NCI-H460 (cell line): ENCODE measurements at places on chromosomes 7 and 10.

DNA sequence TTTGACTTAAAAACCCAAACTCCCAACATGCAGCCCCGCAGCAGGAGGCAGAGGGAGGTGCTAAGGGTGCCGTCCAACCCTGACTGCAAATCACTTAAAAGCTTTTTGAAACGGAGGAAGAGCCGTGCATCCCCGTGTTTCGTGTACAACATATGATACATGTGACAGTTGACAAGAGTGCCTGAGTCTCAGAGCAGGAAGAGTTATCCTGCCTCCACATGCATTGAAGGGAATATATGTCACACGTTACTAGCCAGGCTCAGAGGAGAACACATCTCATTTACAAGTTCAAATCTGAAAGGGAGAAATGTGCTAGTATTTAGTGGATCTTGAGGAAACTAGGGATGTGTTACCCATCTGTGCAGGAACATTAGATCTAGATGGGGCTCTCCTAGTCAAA is 69.9 kb downstream of the SDK1 start:
- DNase-seq: no peak

DNA sequence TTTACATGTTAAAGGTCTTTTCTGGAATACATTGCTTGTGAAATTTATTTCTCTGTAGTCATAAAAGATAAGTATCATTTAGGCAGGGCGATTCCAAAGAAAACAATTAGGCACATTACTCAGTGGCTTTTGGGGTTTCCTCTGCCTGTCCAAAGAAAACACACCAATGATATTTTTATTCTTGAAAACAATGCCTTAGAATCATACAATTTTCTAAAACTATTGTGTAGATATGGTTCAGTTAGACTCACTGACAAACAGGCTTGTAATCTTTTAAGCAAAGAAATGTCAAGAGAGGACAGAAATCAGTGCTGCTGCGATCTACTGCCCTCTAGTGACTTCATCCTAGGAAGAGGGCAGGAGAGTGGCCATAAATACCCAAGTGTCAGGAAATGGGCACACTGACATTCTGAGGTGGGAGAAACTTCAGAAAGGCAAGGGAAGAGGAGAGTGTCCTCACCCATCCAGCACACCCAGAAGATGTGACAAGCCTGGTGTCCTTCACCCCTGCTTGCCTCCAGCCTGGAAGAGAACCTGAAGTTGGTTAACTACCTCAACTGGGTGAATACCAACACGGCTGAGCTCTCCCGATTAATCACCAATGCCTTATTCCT is 120.5 kb downstream of the GALNT11 start:
- peak; percentile 30 for DNase-seq

DNA sequence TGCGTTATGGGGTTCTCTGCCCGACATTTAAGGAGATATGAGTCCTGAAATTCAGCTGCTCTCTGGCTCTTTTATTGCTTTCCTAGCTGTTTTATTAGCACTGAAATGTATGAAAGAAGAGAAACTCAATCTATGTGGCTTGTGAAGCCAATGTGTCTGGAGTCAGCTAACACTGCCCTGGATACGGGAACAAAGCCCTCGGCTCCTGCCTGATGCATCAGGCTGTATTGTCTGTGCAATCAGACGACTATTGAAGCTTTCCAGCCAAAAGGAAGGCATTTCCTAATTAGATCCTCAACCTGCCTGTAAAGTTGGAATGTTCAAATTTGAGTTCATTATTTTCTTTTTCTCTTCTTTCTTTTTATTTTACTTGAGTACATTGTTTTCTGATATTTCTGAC is 22.0 kb upstream of the TM9SF3 start:
- DNase-seq: no peak

DNA sequence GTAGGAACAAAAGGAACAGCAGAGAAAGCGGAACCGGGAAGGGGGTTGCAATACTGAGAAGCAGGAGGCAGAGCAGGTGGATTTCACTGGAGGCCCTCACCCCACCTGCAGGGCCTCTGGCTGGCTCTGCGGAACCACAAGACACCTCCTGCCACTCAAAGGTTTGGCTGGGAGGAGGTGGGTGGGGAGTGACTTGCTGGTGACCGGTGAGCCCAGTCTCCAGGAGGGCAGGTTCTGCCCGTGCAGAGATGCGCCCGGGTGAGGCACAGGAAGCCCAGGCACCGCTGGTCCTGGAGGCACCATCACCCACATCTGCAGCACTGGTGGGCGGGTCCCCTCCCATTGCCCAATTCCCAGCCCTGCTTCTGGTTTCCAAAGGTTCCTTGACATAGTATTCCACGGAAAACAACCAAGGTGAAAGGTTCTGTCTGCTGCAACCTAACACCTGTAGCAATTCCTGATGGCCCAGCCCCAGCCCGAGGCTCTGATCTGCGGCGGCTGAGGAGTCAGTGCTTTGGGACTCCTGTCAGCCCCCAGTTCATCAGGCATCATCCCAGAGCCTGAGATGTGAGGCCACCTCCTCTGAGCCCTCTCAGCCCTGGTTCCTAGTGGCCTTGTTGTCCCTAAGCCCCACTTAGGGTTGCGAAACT is 64.4 kb downstream of the CALML3 start:
- no peak for DNase-seq

DNA sequence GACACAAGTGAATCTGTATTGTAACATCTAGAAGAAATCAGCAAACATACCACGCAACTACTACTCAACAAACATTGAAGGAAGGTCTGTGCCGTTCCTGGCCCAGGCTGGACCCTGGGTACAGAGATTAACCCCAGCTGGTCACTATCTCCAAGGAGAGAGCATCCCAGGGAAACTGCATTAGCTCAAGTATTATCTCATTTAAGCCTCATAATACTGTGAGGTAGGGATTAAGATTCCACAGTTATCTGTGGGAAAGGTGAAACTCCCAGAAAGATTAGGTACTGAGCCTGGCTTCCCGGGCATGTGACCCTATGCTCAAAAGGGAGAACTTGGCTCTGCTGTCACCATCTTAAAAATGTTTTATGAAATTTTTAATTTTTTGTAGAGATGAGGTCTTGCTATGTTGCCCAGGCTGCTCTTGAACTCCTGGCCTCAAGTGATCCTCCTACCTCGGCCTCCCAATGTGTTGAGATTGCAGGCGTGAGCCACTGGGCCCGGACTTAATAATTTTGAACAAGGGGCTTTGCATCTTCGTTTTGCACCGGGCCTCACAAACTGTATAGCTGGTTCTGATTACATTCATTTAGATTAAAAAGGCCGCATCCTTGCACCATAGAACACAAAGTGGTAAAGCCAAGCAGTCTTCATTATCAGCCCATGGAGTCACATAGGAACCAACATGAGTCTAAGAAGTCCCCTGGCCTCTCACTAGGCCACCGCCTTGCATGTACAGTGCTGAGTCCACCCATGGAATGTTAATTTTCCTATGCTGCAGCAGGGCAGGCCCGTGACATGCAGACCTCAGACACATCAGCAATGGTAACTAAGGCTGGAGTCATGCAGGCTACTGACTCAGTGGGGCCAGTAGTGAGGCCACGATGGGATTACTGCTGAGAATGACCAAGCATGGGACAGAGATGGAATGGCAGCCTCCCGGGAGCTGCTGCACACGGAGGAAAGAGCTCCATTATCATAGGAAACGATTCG is 5.5 kb upstream of the CTBP2 start:
- DNase-seq: no peak

GRCh38 chr7:43405948-43406347 is 177.0 kb upstream of the STK17A start:
- no peak for DNase-seq

- no peak for DNase-seq
Observed at GRCh38 chr7:140074780-140075179, 12.0 kb upstream of the PARP12 start.

DNA sequence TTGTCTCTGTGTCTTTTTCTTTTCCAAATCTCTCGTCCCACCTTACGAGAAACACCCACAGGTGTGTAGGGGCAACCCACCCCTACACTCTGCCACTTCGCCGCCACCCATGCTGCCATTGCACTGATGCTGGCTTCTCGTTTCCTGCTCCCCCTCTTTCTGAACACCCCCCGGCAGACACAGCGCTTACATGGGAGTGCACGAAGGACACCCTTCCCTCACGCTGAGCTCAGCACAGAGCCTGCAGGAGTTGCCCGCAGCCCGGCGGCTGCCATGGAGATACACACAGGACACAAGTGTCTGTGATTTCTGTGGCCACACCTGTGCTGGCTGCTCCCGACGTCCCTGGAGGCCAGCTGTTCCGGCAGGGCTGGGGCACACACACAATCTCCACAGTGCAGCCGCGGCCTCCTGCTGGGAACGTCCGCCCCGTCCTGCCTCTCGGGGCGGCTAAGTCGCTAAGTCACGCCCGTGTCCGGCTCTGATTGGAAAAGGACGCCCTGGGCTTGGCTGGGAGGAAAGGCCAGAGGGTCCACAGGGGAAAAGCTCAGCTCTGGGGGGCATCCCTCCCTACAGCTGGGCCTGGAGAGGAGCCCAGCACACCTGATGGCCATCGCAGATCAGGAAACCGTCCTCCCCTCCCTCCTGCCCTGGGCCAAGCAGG is 349.8 kb downstream of the PTPRN2 start:
- DNase-seq: no peak

GRCh38 chr7:77757589-77757988 is 40.6 kb downstream of the TMEM60 start:
- DNase-seq: no peak

- no peak for DNase-seq
Observed at GRCh38 chr7:2843191-2843685, 870 bp downstream of the GNA12 start.

DNA sequence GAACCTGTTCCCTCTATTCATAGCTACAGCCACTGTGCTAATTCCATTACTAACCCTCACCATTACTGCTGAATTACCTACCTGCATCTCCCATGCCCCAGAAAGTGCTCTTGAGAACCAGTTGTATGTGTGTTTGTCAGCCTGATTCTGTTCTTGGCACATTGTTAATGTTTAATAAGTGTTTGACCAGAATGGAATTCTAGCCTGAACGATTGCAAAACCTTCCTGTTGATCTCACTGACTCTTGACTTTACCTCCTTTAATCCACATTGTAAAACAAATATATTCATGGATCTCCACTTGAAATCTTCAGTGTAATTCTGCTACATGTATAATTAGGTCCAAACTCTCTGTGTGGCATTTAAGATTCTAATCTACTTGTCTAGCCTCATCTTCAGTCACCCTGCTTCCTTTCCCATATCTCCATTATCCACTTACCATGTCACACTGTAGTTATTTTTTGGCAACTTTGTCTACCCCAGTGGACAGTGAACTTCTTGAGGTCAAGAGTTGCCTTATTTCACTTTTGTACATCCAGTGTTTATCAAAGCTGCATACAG is 4.9 kb downstream of the ZNF277 start:
- no peak for DNase-seq

- DNase-seq: peak; percentile 7
Observed at GRCh38 chr7:117582219-117582704, 102.4 kb downstream of the CFTR start.

DNA sequence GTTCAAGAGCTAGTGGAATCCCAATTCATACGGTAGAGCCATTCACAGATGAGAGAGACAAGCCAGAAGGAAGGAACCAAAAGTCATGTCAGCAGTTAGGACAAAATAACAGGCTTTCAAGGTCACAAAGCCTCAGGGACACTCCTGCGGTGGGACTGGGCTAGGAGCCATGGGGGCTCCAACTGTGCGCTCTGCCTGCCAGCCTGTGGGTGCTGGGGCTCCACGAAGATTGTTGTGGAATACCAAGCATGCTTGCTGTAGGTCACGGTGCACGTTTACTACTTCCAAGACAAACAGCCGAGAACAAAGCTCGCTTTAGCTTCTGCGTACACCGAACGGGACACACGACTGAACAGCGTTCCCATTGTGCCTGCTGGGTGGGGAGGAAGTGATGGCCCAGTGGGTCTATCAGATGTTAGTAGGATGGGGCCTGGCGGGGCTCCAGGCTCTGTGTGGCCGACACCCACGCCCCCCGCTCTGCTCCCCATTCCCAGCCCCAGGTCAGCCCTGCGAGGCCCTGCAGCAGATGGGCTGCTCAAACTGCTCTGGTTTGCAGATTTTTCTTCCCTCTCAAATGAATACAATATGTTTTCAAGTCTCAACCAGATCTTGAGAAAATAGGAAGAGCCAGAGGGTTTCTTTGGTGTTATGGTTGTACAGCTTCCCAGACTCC is 158.9 kb downstream of the EGFR start:
- no peak for DNase-seq

GRCh38 chr7:46685051-46685450 is 764.0 kb upstream of the IGFBP3 start:
- no peak for DNase-seq

- DNase-seq: no peak
Observed at GRCh38 chr7:154577141-154577873, 425.6 kb downstream of the PAXIP1 start.

DNA sequence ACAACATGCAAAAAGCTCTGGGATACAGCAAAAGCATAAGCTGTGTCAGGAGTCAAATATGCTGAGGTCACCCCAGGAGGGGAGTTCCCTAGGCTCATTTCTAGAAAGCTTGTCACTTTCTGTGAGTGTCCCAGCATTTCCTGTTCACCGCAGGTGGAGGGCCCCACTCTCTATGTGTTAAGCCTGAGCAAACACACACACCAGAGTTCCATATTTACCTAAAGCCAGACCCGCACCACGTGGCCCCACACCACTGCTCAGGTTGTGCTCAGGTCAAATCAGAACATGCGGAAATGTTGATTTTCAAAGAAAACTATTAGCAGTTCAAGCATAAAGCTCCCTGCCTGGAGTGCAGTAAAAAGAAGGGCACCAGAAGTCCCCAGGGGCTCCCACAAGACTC is 259.6 kb upstream of the PPP2R2D start:
- no peak for DNase-seq

GRCh38 chr7:24341691-24342413 is 57.9 kb downstream of the NPY start:
- no peak for DNase-seq

- no peak for DNase-seq
Observed at GRCh38 chr10:3429676-3430075, 257.1 kb upstream of the PITRM1 start.

DNA sequence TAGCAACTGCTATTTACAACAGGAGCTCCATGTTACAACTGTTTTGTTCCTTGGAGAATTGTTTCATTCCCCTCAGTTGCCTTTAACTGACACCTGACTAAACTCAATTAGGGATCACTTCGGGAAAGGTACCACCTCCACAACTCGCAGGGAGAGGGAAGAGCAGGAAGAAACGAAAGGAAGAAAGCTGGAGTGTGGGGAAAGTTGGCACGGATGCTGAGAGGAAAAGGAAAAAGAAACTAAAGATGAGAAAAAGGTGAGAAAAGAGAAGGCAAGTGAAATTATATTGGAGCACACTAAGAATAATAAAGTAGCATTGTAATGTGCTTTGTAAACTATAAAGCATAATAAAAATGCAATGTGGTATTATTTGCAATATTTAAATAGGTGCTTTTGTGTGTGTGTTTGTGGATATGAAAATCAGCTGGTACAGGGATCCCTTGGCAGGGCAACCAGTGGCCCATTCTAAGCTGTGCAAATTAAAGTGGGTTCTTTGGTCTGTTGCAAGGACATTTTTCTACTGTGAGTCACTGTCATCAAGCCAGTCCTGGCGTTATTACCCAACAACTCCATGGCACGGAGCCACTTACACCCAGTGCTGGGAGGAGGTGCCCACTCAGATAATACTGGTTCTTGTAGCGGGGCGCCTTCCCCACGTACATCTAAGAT is 45.9 kb downstream of the HIPK2 start:
- peak; percentile 88 for DNase-seq
